ENCODE measurements at places on chromosomes 16 and 17.

DNA sequence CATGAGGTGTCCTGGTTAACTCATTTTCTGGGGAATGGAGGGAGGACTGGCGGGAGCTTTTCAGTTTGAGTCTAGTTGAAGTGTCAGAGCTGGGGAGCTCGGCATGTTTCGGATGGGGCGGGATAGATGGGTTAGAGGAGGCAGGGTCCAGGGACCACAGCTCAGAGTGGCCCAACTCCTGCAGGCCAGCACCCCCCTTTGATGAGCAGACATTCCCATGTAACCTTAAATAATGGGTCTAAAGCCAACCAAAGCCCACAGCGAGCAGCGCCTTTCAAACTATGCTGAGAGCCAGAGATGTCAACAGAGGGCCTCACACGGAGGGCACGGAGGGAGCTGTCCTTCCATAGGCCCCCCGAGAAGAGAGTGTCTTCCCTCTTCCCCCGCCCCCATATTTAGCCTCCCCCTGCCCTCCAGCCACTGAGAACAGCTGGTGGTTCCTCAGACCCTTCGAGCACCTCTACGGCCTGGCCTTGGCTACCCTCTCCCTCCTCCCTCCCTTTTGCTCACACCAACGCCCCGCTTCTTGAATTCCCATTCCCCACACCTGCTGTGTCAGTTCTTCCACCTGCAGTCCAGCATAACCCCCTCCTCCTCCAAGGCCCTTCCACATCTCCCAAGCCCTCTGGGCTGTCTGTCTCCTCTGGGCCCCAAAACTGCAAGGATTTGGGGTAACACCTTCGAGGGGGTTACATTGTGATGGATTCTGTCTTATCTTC lies 21.8 kb downstream of the RAB11FIP4 start:
- DNase-seq: no peak

DNA sequence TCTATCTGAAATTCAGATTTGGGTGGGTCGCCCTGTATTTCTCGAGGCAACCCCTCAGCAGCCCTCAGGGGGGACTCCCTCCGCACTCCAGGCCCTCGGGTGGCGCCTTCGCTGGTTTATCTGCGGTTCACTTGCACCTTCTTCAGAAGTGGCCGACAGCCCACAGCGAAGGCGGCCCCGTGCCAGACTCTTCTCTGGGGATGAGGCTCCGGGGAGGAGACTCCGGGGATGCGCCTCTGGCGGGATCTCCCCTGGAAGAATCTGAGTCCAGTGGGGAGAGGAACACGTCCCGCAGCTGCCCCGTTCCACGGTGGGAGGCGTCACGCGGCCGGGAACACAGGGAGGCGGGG lies 63.9 kb upstream of the DNAJA2 start:
- no peak for DNase-seq

GRCh38 chr17:59346341-59346740 lies 14.9 kb downstream of the YPEL2 start:
- no peak for DNase-seq

DNA sequence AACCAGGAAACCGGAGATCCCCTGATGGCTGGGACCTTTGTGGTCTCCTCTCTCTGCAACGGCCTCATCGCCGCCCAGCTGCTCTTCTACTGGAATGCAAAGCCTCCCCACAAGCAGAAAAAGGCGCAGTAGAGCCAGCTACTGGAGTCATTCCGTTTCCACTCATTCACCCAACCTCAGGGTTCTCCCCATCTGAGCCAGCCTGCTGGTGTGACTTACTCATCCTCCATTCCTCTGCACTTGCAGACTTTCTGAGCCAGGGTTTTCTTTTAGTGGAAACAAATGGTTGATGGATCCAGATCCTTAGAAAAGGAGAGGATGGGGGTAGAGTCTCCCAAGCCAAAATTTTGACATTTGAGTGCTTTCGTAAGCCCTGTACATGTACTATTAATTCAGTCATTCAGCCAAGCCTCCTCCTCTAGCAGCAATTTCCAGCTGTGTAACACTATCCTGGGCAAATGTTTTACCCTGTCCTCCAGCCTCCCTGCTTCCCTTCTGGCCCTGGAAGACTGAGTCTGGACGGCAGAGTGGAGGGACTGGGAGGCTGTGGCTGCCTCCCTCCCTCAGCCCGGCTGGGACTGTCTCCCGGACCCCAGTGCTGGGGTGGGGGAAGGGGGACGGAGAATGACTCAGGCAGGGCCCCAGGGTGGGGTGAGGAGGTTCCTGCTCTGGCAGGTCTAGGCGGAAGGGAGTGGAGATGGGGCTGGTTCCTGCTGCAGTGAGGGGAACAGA lies 2.3 kb downstream of the SOX15 start:
- no peak for DNase-seq

GRCh38 chr16:2450535-2450934 lies 9.4 kb upstream of the TEDC2 start:
- no peak for DNase-seq

GRCh38 chr16:75862098-75862386 lies 135.8 kb upstream of the CPHXL start:
- DNase-seq: no peak

GRCh38 chr16:50856991-50857390 lies 115.1 kb downstream of the CYLD start:
- no peak for DNase-seq

GRCh38 chr16:65294165-65294564 lies 172.3 kb upstream of the CDH11 start:
- DNase-seq: no peak
